ENCODE measurements at places on chromosomes 11 and 22. TPM values are rescaled to one million over a fixed set of nuclear protein-coding genes. Genes with fewer than 3 reads are reported as not detected.

- DNase-seq: no peak
These were observed 37.0 kb downstream of the TSKU start for GRCh38 chr11:76820184-76820566.

DNA sequence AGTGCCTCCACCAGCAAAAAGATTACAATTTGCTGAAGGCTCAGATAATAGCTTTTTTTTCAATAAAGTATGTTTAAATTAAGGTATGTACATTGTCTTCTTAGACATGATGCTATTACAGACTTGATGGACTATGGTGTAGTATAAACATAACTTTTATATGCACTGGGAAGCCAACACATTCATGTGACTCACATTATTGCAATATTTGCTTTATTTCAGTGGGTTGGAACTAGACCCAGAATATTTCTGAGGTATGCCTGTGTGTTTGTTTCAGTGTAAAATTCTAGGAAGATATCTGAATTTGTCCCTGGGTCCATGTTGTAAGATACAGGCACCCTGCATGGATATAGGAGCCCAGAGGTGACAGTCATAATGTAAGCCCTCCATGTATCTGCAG lies 120.0 kb upstream of the BDNF start:
- DNase-seq: no peak

DNA sequence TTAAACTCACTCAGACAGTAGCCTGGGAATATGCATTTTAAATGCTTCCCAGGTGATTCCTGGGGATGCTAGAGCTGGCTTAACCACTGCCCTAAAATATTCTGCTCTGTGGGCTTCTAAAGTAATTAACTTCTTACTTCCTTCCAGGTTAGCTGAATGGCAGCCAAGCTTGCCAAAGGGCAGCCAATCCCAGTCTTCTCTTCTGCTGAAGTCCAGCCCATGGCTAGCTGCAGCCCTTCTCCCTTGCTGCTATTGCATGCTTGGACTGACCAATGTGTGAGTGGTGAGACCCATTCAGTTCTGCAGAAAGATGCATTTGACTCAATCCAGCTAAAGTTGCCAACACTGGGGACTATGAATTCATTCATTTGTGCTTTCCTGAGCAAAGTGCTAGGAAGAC lies 411.9 kb downstream of the SOX6 start:
- DNase-seq: no peak

DNA sequence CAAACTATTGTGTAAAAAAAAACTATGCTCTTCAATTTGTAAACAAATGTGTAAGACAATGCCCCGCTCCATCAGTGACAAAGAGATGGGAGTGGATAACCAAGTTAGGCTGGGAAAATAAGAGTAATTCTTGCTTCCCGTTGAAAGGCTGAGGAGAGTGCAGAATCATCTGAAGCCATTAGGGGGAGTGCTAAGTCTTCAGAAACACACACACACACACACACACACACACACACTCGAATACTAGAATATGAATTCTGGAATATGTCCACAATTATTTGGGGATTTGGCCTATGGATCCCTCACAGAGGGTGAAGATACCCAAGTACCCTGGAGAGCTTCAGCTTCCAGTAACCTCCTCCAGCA lies 27.8 kb upstream of the ROBO3 start:
- no peak for DNase-seq

DNA sequence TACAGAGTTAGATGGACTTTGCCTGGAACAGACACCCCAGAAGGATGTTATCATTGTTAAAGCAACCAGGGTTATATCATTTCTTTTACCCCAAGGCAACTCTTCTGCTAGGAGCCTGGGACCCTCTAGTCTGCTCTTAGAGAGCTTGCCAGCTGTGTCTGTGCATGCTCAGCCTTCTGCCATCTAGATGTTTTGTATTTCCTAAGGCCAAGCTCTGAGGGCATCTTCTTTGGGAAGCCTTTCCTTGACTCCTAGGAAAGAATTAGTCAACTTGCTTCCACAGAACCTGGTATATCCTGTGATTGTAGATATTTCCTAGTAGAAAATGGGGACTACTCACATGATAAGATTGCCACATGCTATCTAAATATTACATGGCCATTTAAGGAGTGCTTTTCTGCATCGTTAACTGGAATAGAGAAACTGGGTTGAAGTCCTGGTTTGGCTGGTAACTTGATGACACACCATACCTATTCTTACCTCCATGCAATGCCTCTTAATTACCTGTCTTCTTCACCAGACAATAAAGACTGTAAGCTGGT lies 87.6 kb downstream of the STIM1 start:
- DNase-seq: no peak

The GPHA2 gene
- 0.54 TPM for polyA plus RNA-seq

All from right renal pelvis (tissue), 4 donors.